D721Med (cell line): ENCODE measurements at places on chromosomes 3 and 15.

GRCh38 chr3:169153656-169154055, 509.9 kb downstream of the MECOM start:
- no peak for DNase-seq

DNA sequence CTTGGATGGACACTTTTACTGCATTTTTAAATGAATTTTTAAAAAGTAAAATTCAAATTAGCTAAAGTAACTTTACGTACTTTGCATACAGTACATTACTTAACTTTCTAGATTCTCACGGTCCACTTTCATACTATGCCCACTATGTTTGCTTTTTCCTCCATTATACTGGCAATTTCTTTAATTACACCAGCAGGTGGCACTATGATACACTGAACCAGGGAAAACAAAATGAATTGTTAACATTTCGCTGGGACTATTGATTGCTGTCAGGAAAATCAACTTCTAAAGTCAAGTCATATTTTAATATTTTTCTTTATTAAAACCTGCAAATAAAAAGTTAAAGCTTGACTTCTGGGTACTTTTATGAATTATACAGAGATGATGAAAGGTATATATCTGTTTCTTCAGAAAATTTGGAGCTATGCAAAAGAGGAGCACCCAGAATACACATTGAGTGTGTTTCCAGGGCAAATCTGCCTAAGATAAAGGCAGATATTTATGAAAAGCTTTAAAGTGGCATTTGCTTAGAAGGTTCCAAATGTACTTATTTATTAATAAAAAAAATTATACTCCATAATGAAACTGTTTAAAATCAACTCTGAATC, 21.8 kb upstream of the POU1F1 start:
- no peak for DNase-seq

DNA sequence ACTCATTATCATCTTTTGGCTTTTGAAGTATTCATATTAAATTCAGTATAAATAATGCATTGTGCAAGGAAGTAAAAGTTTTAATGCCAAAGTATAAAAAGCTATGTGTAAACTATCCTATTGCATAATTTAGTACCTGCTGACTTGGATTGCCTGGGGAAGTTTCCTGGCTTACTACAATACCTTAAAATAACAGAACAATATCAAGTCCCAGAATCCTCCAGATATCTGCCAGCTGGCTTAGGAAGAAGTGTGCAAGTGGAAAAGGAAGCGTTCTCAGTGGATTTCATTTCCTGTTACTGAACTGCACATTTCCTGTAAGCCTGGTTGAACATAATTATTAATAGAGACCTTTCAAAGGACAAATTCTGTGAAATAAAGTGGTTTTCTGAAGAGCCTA, 236.7 kb downstream of the ADAMTSL3 start:
- no peak for DNase-seq

DNA sequence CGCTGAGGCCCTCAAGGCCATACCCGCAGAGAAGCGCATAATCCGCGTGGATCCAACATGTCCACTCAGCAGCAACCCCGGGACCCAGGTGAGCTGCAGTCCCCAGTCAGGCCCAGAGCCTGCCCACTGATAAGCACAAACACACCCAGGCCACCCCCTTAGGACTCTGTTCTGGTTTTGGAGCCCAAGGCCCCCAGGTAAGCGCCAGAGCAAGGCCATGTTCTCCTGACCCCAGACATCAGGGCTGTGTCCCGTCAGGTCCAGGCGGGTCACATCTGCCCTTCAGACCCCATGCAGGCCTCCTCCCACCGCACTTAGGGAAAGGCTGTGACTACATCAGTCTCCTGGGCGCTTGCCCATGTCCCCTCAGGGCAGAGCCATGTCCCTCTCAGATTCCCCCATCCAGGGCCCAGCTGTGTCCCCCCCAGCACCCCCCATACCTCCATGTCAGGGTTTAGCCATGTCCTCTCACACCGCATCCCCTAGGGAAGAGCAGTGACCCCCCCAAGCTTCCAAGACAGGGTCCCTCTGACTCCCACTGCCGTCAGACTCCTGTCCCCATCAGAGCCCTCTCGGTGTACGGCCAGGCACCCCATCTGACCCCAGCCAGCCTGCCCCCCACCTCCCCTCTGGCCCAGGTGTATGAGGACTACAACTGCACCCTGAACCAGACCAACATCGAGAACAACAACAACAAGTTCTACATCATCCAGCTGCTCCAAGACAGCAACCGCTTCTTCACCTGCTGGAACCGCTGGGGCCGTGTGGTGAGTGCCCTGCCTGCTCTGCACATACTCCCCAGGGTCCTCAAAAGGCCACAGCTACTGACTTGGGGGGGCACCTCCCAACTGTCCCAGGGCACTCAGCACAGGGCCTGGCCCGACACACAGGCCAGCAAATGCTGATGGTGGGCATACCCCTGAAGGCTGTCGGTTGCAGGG, 1.6 kb downstream of the PARP3 start:
- no peak for DNase-seq

DNA sequence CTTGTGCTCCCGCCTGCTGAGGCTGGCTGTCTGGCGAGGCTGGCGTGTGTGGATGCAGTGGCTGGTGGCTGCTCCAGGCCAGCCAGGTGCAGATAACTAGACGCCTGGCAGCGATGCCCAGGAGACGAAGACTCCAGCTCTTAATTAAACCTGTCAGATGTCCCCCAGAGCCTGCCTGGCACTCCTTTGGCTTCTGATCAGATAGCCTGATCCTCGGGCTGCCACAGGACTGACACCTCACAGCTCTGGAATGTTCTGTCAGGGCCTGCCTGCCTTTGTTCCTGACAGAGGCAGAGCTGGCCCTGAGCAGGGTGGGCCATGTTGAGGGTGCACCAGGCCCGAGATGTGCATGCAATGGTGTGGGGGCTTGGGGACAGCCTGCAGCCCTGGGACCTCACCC, 36.5 kb downstream of the PLXNA1 start:
- no peak for DNase-seq

GRCh38 chr3:140244893-140245292, 309.9 kb downstream of the CLSTN2 start:
- DNase-seq, result no peak

- no peak for DNase-seq
Observed at GRCh38 chr3:56753206-56753820, 48.4 kb downstream of the ARHGEF3 start.

DNA sequence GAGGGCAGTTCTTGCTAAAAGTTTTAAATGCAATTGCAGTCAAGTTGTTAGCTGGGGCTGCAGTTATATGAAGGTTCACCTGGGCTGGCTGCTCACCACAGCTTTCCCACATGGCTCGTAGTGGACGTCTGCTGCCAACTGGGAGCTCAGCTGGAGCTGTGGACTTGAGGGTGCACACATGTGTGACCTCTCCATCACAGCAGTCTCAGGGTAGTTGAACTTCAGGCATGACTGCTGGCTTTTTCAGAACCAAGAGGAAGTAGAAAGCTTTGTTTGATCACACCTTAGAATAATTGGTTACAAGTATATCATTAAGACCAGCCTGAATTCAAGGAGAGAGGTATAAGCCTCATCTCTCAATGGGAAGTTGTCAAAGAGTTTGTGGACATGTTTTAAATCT, 74.1 kb downstream of the CHL1 start:
- no peak for DNase-seq

DNA sequence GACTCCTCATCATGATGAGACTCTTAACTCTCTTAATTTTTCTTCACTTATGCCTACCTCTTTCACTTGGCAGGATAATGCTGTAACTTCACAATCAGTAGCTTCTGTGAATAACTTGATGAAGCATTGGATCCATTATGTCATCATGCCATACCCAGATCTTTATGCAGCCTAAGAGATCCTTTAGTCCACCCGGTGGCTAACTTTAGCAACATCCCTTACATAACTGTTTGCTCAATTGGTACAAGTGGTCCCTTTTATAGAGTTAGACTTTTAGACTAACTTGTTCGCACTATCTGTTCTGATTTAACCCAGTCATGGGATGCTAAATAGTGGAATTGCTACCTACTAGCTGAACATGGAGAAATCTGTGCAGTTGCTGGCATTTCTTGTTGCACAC, 184.5 kb downstream of the USP13 start:
- no peak for DNase-seq

GRCh38 chr3:126100634-126101301, 16.8 kb upstream of the SLC41A3 start:
- no peak for DNase-seq

GRCh38 chr3:180678231-180678630, 1.1 kb downstream of the CCDC39 start:
- DNase-seq, result no peak

- DNase-seq, result no peak
Observed at GRCh38 chr3:16935781-16936180, 51.0 kb downstream of the PLCL2 start.

DNA sequence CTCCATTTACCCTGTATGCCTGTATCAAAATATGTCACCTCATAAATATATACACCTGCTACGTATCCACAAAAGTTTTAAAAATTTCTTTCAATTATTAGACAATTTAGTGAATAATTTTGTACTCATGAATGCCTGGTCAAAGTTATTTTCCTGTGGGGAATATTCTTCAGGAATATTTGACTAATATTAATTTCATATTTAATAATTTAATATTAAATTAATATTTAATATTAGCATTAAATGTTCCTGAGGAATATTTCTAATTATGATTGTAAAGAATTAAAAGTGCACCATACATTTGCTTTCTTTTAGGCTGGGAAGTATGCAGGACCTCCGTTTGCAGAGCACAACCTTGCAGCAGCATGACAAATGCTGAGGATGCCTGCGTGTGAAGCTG, 422.7 kb downstream of the C3orf38 start:
- no peak for DNase-seq

- DNase-seq, result no peak
Observed at GRCh38 chr3:6601374-6601773, 259.5 kb upstream of the GRM7 start.

- DNase-seq, result no peak
Observed at GRCh38 chr3:117400303-117400702, 690.7 kb downstream of the TUSC7 start.

DNA sequence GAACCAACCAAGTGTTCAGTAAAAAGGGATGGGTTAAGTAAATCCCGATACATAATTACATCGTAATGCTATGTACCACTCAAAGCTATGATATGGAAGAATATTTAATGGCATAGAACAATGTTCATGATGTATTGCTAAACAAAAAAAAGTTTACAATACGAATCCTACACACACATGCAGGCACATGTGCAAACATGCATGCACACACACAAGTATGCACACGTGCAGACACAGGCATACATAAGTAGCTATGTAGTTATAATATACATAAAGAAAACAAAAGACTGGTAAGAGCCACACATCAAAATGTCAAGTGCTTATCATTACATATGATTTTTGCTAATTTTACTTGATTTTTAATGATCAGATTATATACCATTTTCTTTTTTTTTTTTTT, 74.2 kb downstream of the ARRDC4 start:
- no peak for DNase-seq

GRCh38 chr3:139227165-139227564, 116.7 kb upstream of the MRPS22 start:
- no peak for DNase-seq
